ENCODE measurements at places on chromosomes 4 and X.

- no peak for DNase-seq
Observed at GRCh38 chrX:48451708-48452107, 18.4 kb downstream of the SLC38A5 start.

GRCh38 chr4:28835501-28835900 is 1884.7 kb upstream of the PCDH7 start:
- no peak for DNase-seq

DNA sequence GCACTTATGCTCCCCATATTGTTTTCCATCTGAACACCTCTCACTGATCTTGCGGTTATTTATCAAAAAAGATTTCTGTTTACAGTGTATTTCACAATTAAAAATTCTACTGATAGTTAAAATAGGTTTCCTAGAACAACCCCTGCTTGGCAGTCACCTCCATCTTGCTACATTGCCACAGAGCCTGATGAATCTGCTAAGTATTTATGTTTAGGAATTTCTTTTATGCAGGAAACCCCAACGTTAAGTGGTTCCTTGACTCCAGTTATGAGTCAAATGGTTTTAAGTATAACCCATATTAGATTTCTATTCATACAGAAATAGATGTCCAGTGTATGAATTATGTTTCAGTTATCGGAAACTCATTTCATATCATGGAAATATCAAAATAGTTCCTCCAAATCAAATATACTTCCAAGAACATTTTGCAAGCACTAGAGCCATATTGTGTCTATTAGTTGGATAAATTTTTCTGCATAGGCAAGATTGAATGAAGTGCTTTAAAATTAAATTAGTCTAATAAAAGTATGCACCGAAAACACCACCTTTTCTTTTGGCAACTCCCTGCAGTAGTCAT is 20.6 kb downstream of the GALNT7 start:
- no peak for DNase-seq

GRCh38 chr4:128288689-128289106 is 1.1 kb upstream of the PGRMC2 start:
- DNase-seq: no peak

DNA sequence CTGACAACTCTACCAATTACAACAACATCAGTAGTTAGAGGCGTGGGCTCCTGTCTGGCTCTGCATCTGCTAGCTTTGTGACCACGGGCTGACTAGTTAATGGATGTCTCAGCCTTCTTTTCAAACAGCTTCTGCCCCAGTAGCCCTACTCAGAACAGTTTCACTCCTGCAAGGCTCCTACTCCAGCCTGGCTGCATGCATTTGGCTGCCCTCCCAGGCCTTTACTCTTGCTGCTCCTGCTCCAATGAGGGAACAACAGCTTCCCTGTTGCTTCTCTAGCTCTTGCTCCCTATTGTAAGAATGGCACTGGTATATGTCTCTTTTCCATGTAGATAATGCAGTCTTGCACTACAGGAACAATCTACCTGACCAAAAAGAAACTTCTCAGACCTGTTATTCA is 93.3 kb downstream of the TTC29 start:
- DNase-seq: no peak

- DNase-seq: no peak
Observed at GRCh38 chrX:109830157-109830703, 97.2 kb upstream of the ACSL4 start.

DNA sequence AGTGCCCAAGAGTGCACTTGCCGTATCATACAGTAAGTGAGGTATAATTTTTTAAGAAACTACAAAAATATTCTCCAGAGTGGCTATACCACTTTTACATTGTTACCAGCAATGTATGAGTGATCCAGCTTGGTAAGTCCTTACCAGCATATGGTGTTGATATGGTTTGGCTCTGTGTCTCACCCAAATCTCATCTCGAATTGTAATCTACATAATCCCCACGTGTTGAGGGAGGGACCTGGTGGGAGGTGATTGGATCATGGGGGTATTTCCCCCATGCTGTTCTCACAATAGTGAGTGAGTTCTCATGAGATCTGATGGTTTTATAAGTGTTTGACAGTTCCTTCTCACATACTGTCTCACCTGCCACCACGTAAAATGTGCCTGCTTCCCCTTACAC is 44.8 kb downstream of the RBMX start:
- DNase-seq: no peak

GRCh38 chr4:123804196-123804721 is 407.7 kb downstream of the SPRY1 start:
- no peak for DNase-seq

Measured in vagina (tissue), 2 donors.